ENCODE measurements at places on chromosomes 5 and 9. TPM values are rescaled to one million over a fixed set of nuclear protein-coding genes. Genes with fewer than 3 reads are reported as not detected.

DNA sequence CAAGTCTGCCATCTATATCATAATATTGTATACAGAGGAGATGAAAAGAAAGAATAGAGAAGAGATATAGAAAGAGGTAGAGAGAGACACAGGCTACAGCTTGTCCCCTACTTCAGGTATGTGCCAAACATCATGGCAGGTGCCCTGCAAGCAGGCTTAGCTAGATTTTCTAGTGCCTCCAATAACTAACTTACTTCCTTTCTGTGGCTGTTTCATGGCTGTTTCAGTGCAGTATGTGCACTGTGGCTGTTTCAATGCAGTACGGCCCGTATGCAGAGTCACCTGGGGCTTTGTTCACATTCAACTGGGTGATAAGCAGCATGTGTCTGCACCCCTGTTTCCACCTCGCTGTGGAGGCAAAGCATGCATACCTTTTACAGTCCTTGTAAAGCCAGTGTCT, 327.2 kb downstream of the NTRK2 start:
- no peak for DNase-seq

- DNase-seq, result peak; percentile 79
These were observed 930 bp downstream of the PRLR start for GRCh38 chr5:35229076-35230037.

DNA sequence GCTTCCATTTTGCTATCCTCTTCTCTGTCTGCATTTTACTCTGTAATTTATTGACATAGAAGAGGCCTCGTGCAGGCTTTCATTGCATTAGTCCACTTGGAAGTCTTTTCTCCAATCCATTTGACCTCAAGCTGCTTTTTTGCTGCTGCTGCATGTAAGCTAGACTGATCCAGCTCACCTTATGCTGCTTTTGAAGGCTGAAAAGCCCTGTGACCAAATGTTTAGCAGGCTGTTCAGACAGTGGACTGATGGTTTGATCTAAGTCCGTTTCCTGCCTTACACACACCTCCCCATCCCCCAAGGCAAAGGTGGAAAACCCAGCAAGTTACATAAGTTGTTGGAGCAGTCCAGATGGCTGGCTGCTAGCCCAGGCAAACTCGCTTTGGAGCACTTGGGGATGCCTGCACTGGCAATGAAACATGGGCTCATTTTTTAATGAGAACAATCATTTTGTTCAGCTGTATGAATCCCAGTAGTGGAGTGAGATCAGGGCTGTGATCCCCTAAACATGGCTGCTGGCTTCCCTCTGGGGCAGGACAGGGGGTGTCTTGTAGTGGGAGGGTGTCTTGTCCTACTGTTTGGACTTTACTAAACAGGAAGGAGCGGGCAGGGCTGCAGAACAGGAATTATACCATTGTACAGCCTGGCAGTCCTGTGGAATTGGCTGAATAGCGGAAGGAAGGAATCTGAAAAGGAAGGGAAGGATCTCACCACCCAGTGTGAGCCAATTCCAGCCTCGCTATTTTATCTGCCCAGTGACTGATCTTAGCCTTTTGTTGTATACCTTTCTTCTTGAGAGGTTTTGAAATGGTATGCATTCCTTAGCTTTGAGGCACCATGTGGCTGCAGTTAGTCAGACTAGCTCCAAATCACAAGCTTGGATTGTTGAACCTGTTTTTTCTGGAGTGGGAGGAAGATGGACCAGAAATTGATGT, 212.0 kb downstream of the ARHGAP26 start:
- no peak for DNase-seq

DNA sequence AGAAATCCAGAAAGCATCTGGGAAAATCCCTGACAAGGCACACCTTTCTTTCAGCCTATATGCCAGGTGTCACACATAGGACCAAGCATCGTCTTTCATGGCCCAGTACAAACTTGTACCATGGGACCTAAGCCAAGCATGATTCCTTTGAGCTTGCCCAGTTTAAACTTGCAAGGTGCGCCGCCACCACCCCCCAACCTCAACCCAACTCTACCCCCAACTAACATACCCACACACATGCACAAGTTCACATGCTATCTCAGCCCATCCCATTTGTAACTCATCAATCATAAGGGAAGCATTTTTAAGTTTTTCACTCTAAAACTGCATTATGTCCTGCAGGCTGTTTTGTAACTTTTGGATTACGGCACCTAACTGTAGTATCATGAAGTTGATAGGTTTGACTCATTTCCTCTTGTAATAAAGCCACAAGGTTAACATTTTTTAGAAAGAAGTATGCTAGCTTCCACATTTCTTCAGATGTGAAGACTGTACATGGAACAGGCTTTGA, 145.9 kb upstream of the FST start:
- no peak for DNase-seq

Gene ANKRD18A
- not detected for total RNA-seq

Gene WNK2
- 3.4 TPM for total RNA-seq

Gene STK32A
- total RNA-seq, result 37.9 TPM

Gene CENPK
- total RNA-seq, result 28.2 TPM

Measured in SK-MEL-5 (cell line).